ENCODE measurements at places on chromosomes 7 and 10. TPM values are rescaled to one million over a fixed set of nuclear protein-coding genes. Genes with fewer than 3 reads are reported as not detected.

Gene PANK1
- 18.6 TPM for total RNA-seq

Gene NPSR1
- total RNA-seq, result 0.99 TPM

Gene CREB5
- total RNA-seq, result 40.2 TPM

Gene HDAC9
- 138 TPM for total RNA-seq

Gene CPA4
- 3.6 TPM for total RNA-seq
